ENCODE measurements at places on chromosomes 1 and 21. TPM values are rescaled to one million over a fixed set of nuclear protein-coding genes. Genes with fewer than 3 reads are reported as not detected.

Gene LORICRIN
- not detected for total RNA-seq

- peak; percentile 65 for DNase-seq
Measured at GRCh38 chr1:36653850-36654249, 171.1 kb upstream of the CSF3R start.

- no peak for DNase-seq
Measured at GRCh38 chr1:63405021-63405420, 37.6 kb downstream of the ALG6 start.

GRCh38 chr21:15054606-15055239 lies 10.1 kb downstream of the NRIP1 start:
- no peak for DNase-seq

Gene GPR61
- not detected for total RNA-seq

Gene B3GALT2
- total RNA-seq: 4.7 TPM

Gene NASP
- total RNA-seq: 37.3 TPM

DNA sequence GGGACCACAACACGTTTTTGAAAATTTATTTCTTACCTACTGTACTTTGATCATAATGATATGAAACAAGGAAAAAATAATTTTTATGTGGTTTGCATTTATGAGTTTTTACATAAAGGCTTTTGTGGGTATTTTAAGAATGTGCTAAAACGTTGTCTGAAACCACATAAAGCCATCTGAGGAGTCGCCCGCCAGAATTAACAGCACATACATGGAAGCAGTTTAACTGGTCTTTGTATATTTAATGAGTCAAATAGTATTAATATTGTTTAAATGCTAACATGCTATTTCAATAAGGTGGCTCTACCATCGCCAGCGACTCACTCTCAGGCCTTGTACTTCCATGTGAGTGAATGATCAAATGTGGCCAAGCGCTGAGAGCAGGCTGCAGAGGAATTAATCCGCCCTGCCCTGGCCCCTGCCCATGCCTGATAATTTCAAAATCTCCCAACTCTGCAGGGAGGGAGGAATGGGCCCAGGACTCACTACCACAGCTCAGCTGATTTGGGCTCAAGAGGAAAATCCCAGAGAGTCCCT lies 49.6 kb downstream of the SLC66A1 start:
- DNase-seq: peak; percentile 72

DNA sequence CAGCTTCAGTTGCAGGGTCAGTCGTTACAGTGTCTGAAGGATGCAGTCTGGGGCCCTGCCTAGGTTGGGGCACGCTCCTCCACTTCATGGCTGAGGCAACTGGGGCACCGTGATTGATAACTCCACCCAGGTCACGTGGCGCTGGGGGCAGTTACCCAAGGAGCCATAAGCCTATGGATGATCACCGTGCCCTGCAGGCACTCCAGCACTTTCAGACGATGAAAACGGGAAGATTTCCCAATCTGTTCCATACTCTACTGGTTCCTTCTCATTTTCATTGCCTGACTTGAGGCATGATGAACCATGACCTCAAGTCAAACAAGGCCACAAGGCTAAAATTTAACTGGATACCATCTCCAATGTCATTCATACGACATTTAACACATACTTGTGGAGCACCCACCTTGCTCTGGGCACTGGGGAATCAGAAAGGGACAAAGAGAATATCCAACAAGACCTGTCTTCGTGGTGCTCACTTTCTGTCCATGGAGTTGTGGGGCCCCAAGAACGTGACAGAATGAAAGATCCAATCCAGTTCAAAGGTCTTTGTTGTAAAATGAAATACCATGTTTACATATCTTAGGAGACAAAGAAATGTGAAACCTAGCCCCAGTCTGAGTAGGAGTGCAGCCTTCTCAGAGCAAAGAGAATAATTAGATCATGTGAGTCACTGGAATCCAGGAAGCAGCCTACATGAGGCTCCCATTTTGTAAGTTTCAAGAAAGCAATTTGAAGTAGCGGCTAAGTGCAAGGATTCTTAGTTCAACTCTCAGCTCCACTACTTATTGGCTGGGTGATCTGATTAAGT lies 39.4 kb upstream of the SPOCD1 start:
- peak; percentile 71 for DNase-seq

Gene NGF
- total RNA-seq: 27.1 TPM

GRCh38 chr1:61181067-61182038 lies 99.0 kb downstream of the NFIA start:
- DNase-seq: no peak

Gene DTL
- total RNA-seq: 10.5 TPM

DNA sequence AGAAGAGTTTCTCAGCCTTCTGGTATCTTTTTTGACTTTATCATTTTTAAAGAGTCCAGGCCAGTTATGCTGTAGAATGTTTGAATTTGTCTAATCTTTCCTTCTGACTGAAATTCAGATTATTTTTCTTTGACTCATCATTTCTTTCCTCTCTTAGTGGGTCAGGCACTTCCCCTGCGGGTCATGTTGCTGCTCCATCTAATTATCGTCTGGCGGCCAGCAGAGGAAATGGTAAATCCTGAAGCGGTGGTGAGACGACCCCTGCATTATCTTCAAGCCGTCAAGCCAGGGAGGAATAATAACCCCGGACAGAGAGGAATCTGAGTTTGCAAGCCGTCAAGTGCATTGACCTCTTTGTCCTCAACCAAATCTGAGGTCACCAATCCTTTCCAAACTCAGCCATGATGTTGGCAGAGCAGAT lies 102.1 kb downstream of the ADSS2 start:
- DNase-seq: peak; percentile 52

DNA sequence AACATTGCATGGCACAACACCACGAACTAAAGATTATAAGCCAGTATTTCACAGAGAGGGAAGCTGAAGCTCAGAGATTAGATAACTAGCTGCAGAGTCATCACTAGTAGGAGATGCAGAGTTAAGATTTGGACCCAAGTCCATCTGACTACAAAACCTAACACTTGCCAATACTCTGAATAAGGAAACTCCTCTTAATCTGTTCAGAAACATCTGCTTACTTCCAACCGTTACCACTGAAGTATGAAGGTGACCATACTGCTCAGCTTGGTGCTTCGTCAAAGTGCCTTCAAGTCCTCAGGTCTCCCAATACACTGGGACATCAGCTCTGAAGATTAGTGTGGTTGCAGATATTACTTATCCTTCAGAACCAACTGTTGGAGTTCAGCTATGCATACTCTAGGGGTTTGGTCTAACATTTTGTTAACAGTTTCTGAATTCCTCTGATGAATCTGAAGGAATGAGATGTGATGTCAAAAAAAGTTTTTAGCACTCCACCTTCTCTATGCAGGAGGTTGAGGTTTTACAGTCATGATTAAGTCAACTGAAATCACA lies 179.6 kb downstream of the TPR start:
- DNase-seq: peak; percentile 24

GRCh38 chr1:113981962-113982931 lies 3.0 kb downstream of the OLFML3 start:
- DNase-seq: peak; percentile 95

DNA sequence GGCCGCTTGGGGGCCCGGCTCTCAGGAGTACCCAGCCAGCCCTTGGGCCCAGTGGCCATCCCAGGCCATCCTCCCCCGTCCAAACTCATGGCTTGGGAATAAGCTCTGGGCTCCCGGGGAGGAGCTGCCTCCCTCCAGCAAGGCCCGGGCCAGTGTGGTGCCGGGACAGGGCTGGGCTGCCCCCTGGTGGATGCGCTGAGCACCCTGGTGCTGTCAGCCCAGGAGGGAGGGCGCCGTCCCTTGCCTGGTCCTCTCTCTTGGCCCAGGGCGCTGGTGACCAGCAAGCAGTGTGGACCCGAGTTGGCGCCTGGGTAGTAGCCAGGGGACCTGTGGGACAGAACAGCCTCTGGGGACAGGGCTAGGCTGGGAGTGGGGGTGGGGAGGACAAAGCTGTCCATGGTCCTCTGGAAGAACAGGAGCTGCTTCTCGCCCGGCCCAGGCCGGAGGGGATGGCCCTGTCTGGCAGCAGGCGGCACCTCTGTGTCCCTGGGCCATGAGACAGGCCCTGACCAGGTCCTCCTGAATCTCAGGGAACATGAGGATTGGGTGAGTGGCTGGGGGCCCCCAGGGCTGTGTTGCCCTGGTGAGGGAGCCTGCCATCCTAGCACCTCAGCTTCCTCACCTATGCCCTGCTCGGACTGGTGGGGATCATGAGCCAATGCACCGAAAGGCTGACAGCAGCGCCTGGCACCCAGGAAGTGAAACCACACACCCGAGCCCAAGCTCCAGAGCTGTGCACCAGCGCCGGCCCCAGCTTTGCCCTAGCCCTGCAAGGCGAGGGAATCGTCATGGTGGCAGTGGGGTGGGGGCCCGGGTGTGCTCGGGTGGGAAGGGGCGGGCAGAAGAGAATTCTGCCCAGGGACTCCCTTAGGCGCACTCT lies 9.4 kb downstream of the MORN1 start:
- peak; percentile 91 for DNase-seq

Gene SPOCD1
- total RNA-seq: 43.0 TPM

DNA sequence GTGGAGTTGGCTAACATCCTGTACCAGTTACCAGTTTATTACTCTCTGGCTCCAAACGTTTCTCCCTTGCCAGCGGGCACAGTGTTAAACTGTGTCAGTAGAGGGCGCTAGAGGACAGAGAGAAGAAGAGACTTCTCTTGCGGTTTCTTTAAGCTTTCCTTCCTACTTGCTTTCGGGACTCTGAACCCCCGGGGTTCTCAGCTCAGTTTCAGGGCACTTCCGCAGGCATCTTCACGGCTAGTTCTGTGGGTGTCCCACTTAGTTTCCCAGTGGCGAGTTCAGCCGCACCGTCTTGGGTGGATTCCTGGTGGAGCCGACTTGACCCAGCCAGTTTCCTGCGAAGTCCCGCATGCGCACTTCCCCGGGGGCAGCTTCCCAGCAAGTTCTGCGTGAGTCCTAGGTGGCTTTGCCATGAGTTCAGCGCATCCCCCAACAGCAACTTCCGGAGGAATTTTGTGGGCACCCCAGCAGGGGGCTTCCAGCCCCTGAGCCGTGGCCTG lies 37.9 kb upstream of the BTG2 start:
- peak; percentile 90 for DNase-seq

DNA sequence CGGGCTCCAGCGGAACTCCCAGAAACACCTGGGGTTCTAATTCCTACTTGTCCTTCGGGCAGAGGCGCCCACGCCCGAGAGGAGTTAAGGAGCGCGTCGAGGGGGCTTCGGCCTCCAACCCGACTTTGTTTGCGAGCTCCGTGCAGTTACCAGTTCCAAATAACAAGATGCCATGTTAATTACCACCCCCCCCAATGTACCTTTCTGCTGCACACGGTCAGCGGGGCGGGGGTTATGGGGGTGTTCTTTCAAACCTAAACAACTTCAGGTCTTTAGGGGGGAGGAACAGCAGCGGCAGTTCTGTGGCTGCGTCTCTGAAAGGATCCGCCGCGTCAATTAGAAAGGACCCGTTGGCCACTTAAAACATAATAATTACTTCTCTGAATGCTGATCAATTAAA lies 114.8 kb downstream of the PRDM16 start:
- no peak for DNase-seq

- no peak for DNase-seq
Measured at GRCh38 chr1:46774297-46774696, 24.5 kb upstream of the CYP4B1 start.

DNA sequence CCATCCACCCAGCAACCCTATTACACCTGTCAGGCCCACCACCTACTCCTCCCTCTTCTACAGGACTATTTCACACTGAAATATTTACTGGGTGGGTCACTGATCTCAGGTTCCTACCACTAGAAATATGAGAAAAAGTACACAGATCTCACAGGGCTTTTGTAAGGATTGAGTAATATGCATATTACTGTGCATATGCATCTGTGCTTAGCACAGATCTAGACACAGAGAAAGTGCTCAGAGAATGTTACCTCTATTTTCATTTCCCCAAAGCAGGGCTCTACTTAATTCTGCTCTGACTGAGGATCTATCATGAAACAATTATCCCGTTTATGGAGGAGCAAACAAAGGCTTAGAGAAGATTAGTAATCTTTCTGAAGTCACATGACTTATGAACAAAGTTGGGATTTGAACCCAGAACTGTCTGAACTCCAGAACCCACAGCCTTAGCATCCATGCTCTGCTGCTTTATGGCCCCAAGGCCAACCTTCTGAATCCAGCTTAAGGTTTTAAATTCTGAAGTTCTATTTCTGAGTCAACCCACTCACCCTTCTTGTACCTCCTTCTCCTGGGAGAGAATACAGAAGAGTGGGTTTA lies 11.8 kb downstream of the TSSK3 start:
- DNase-seq: no peak

DNA sequence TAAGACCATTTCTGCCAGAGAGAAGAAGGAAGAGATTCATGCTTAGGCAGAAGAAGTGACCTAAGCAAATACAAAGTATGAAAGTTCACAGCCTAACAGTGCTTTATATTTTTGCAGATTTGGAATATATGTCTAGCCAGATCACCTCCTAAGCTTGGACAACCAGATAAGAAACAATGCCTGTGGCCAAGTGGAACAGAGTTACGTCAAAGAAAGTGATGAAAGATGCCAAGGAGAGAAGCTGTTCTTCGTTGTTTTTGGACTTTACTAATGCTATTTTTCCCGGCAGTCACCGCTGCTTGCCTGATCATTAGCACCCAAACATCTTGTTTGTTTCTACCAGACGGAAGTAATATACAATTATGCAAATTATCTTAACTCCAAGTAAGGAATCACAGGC lies 489.2 kb upstream of the C1orf87 start:
- DNase-seq: no peak

Gene CRYAA
- not detected for total RNA-seq

DNA sequence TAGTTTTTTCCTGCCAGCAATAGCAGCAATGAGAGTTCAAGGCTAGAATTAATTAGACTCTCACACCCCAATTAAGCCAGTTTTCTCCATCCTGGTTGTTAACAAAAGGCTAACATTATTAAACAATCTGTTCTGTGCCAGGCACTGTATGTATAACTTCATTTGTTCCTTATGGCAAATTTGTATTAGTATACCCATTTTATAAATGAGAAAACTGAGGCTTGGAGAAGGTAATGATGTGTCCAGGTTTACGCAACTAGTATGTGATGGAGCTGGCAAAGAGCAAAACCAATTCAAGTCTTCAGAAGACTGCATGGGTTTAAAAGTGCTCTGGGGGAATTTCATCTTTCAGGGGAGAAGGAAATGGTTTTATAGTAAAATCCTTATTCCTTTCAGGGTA lies 38.3 kb upstream of the SLC9A1 start:
- DNase-seq: no peak

DNA sequence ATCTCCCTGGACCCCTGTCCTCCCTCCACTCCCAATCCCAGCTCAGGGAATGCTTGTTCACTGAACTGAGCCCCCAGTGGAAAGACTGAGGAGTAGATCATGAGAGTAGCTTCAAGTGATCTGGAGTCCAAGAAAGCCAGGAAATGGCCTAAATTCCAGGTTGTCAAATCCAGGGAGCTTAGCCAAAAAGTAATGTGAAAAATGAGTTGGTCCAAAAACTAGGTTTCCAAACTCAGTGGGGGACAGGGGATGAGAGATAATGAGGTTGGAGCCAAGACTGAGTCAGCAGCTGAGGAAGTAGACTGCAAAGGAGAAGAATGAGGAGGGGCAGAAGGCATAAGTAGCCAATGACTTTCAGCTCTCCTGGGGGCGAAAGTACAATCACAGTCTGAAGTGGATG lies 284.1 kb upstream of the BEND5 start:
- peak; percentile 41 for DNase-seq

Gene UBL4B
- total RNA-seq: not detected

GRCh38 chr1:57623791-57624538 lies 200.1 kb upstream of the DAB1 start:
- no peak for DNase-seq

All from GM23248 (cell line).